ENCODE measurements at places on chromosomes 4 and X.

GRCh38 chr4:75633846-75634245 lies 3.5 kb upstream of the CDKL2 start:
- no peak for DNase-seq

DNA sequence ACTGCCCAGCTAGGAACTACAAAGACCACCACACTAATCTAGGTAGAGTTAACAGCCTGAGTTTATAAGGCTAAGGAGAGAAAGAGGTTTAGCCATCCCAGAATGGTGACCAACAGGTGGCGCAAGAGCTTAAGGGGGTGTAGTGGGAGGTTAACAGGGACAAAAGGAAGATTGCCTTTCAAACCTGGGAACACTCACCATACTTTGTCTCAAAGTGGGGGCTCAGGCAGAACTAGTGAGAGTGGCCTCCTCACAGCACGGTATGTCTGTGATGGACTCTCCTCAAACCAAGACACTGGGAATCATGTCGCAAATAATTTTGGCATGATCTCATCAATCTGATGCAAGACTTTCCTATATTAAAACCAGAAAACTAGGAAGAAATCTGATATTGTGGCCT lies 23.4 kb downstream of the CCNI start:
- no peak for DNase-seq

- no peak for DNase-seq
These were observed 39.4 kb upstream of the EFHC2 start for GRCh38 chrX:44382871-44383270.

GRCh38 chr4:168651374-168651773 lies 154.5 kb downstream of the PALLD start:
- no peak for DNase-seq

- DNase-seq: peak; percentile 33
These were observed 51.7 kb upstream of the CHRDL1 start for GRCh38 chrX:110847334-110847733.

- DNase-seq: peak; percentile 80
These were observed 107.5 kb upstream of the ACSL4 start for GRCh38 chrX:109840585-109840984.

DNA sequence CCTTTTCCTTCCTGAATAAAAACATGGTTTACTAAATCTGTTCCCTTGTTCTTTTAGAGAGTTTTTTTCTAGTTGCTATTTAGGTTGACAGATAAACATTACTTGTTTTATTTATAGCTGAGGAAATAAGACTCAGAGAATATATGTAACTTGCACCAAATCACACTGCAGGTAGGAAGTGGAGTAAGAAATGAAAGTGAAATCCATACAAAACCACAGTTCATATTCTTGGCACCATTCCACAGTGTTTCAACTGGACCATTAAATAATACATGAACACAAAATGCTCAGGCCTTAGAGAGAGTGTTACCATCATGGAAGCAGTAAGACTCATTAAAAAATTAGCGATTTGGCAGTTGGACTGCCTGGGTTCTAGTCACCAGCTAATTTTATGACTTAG lies 326.9 kb upstream of the SLIT2 start:
- DNase-seq: no peak

GRCh38 chrX:53374222-53374820 lies 48.1 kb downstream of the SMC1A start:
- DNase-seq: no peak
